H9 (cell line): ENCODE measurements at places on chromosomes 6 and 20. TPM values are rescaled to one million over a fixed set of nuclear protein-coding genes. Genes with fewer than 3 reads are reported as not detected.

The WFDC5 gene
- not detected in 2 replicates for total RNA-seq

The SOBP gene
- total RNA-seq, result 3.8 and 4.3 TPM in 2 replicates

The GUCA1A gene
- 16.5 and 17.2 TPM in 2 replicates for total RNA-seq

The CNBD2 gene
- 2.3 and 3.1 TPM in 2 replicates for total RNA-seq

The TRIM31 gene
- not detected in 2 replicates for total RNA-seq

GRCh38 chr6:16338577-16339264 is 100.3 kb downstream of the GMPR start:
- no peak overlapping the region for H3K27ac ChIP-seq
- H3K27me3 ChIP-seq, result no peaks in the 10 kb centered on the region
- no peaks in the 10 kb centered on the region for H3K36me3 ChIP-seq
- DNase-seq, result no peak
- H3K4me1 ChIP-seq, result no peaks in the 10 kb centered on the region

DNA sequence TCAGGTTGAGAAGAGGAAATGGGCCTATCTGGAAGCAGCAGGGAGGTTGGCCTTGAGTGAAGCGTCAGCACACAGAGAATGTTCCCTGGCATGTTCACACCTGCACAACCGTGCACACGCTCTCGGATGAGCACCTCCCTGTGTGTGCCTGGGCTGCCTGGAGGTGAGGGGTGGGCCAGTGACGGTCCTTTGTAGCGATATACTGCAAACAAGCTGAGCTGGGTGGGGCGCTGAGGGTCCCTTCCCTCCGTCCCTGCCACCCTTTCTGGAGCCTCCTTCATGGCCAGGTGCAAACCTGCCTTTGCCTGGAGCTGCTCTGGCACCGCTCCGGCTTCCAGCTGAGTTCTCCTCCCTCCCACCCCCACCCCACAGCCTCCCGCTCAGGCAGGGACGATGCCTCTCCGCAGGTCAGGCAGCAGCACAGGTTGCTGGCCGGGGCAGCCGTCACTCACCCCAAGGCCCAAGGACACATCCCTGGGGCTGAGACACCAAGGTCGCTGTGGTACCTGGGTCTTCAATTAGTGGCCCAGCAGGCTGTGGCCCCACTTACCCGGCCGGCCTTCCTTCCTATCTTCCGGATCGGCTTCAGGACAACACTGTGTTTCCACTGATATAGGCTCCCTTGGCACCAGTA is 111.6 kb downstream of the ERMARD start:
- H3K36me3 ChIP-seq, result no peaks in the 10 kb centered on the region; the same call in 1 of the 3 replicates
- no peaks in the 10 kb centered on the region for H3K4me1 ChIP-seq
- H3K27me3 ChIP-seq, result no peaks in the 10 kb centered on the region
- no peak overlapping the region for H3K27ac ChIP-seq

DNA sequence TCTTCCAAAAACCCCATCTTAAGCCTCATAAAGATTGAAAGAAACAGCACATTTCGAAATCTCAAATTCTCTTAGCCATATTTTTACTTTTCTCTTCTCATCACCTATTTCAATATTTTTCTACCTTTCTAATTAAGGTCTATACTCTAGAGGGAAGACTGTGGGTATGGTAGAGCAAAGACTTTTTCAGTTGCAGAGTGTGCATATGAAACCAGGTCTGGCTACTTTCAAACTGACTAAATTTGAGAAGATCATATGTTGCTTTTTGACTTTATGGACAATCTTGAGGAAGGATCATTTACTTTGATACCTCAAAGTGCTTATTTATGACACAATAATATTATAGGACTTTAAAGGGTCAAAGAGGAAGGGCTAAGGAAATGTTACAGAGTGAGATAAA is 20.7 kb downstream of the FILIP1 start:
- no peak overlapping the region for H3K27ac ChIP-seq
- no peaks in the 10 kb centered on the region for H3K36me3 ChIP-seq
- no peaks in the 10 kb centered on the region for H3K4me1 ChIP-seq
- no peaks in the 10 kb centered on the region for H3K27me3 ChIP-seq
- no peak overlapping the region for H3K4me3 ChIP-seq

DNA sequence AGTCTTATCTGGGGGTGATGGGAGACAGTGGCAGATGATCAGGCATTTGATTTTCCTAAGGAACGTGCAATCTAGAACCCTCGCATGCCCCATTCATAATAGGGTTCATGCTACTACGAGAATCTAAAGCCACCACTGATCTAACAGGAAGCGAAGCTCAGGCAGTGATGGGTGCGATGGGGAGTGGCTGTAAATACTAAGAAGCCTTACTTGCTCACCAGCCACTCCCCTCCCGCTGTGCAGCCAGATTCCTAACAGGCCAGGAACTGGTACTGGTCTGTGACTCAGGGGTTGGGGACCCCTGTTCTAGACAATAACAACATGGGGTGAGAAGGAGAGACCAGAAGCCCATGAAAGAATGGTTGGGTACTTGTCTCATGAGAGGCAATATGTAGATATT is 4.5 kb downstream of the TREML4 start:
- no peaks in the 10 kb centered on the region for H3K27me3 ChIP-seq
- H3K36me3 ChIP-seq, result no peaks in the 10 kb centered on the region
- H3K27ac ChIP-seq, result no peak overlapping the region
- H3K4me3 ChIP-seq, result no peak overlapping the region
- DNase-seq, result no peak
- no peaks in the 10 kb centered on the region; the same call in 1 of the 2 replicates for H3K4me1 ChIP-seq

DNA sequence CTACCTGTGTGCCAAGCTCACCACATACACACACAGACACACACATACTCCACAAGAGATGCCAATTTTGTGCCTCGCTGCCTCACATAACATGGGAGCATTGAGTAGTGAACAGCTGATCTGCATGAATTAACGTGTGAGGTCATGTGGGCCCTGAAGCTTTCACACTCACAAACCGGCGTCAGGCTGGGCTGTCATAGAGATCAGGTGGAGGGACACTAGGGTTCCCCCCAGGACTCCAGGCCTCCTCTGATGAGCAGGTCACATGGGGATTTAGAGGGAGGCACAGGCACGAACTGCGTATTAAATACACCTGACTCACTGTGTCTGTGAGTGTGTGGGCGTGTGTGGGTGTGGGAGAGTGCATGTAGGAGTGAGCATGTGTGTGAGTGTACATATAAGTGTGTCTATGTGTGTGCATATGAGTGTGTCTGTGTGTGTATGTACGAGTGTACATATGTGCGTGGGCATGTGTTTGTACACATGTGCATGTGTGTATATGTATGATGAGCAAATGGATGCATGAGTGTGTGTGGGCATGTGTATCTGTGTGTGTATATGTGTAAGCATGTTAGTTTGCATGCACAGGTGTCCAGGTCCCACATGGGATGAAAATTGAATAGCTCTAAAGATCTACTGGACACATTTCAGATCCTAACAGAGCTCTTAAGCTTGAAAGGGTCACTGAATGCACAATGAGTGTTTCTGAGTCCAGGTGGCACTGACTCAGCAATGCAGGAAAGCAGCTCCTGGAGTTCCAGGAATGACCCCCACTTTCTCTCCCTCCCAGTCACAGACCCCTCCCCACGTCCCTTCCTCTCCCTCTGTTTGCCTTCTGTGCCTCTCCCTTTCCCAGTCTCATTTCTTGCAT is 336.6 kb downstream of the PREX1 start:
- no peak overlapping the region for H3K27ac ChIP-seq
- H3K36me3 ChIP-seq, result no peaks in the 10 kb centered on the region
- no peaks in the 10 kb centered on the region for H3K4me1 ChIP-seq
- DNase-seq, result no peak
- no peak overlapping the region for H3K4me3 ChIP-seq
- no peaks in the 10 kb centered on the region for H3K27me3 ChIP-seq

DNA sequence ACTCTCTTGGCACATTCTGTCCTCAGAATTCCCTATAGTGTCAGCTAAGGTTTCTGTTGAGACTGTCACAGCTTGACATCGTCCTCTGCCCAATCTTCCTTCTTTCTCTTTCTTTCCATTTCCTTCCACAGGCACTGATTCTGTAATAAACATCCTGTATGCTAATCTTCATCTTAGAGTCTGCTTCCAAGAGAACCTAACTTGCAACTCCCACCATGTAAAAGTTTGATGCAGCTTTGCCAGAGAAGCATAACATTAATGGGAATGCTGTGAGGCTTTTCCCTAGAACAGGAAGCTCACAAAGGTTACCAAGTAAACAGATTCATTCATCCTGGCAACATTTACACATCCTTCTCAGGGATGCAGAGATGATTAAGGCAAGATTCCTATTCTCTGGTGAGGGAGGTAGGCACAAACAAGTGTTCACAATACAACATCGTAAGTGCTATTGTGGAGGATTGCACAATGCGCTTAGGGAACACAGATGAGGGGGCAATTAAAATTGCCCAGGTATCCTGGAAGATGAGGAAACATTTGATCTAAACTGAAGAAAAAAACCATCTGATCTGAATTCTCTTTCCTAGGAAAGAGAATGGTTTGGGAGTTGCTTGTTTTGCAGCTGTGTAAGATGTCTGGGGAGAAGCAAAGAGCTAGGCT is 74.7 kb downstream of the GRM1 start:
- H3K4me1 ChIP-seq, result peaks cover 8% of the 10 kb centered on the region; the same call in 1 of the 2 replicates
- no peak for DNase-seq
- H3K4me3 ChIP-seq, result no peak overlapping the region
- H3K36me3 ChIP-seq, result no peaks in the 10 kb centered on the region
- no peaks in the 10 kb centered on the region for H3K27me3 ChIP-seq
